ENCODE measurements at places on chromosomes 1 and 21.

- no peak for DNase-seq
Measured at GRCh38 chr1:243734308-243734695, 115.7 kb downstream of the AKT3 start.

GRCh38 chr21:24832961-24833360 is 774.3 kb downstream of the MRPL39 start:
- DNase-seq: no peak

DNA sequence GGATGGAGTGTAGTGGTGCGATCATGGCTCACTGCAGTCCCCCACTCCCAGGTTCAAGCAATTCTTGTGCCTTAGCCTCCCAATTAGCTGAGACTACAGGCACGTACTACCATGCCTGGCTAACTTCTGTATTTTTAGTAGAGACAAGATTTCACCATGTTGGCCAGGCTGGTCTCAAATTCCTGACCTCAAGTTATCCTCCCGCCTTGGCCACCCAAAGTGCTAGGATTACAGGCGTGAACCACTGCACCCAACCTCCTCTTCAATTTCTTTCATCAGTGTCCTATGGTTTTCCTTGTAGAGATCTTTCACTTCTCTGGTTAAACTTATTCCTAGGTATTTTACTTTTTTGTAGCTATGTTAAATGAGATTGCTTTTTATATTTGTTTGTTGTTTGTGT is 10.7 kb upstream of the MAST2 start:
- no peak for DNase-seq

GRCh38 chr1:22794647-22795365 is 84.2 kb downstream of the EPHB2 start:
- DNase-seq: no peak

- DNase-seq: no peak
Measured at GRCh38 chr1:106698660-106699059, 357.8 kb upstream of the PRMT6 start.

GRCh38 chr1:93443454-93443853 is 4.5 kb upstream of the FNBP1L start:
- no peak for DNase-seq

GRCh38 chr1:99407018-99407417 is 142.7 kb downstream of the PLPPR4 start:
- no peak for DNase-seq

DNA sequence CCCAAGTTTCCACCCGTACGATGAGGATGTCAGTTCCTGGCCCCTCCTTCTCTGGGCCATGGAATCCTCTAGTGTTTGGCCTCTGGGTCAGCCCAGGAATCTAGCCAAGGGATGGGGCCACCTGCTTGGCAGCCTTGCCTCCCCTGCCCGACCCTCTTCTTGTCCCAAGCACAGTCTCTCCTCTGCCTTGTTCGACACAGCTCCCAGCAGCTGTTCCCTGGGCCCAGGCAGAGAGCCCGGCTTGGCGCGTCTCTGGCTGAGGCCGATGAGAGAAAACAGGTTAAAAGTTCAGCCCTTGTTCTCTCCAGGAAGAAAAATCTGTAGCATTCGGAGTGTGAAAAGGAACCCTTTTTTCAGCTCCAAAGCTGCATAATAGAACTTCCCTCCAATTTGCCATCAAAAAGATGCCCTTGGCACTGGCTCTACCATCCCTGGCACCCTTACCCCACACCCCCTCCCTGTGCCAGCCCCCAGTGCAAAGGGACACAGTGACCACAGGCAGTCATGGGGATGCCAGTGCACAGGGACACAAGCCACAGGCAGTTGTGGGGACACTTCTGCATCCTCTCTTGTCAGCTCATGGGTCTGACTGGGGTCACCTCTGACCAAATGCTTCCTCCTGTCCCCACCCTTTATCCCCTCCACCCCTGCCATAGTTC is 68.4 kb downstream of the EPHB2 start:
- DNase-seq: no peak

- DNase-seq: no peak
Measured at GRCh38 chr1:68015369-68015768, 35.1 kb downstream of the DIRAS3 start.

- DNase-seq: no peak
Measured at GRCh38 chr1:55716610-55717009, 501.4 kb upstream of the USP24 start.

DNA sequence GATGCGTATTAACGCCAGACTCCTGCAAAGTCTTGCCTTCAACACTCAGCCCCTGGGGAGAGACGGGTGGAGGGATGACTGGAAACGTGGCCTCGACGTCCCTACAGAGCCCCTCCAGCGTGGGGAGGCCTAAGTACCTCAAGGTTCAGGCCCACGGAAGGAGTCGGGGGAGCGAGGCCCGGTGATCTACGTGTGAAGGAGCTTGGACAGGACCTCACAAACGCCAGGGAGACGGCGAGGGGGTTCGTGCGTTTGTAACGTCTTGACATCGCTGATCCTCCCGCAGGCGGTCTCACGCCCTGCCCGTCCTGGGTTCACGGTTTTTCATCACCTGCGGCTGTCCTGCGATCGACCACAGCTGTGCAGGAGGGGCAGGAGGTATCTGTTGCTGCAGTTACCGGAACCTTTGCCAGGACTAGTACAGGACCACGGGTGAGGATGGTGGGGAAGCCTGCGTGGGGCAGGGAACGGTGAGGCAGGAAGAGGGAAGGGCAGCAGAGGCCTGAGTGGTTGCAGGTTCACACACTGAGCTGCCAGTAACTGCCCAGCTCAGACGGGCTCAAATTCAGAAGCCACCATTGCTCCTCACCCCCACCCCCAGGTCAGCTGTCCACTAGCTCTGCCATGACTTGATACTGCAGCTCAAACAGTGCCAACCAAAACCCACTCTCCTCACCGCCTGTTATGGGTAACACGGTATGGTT is 889 bp upstream of the CCNL2 start:
- DNase-seq: no peak

DNA sequence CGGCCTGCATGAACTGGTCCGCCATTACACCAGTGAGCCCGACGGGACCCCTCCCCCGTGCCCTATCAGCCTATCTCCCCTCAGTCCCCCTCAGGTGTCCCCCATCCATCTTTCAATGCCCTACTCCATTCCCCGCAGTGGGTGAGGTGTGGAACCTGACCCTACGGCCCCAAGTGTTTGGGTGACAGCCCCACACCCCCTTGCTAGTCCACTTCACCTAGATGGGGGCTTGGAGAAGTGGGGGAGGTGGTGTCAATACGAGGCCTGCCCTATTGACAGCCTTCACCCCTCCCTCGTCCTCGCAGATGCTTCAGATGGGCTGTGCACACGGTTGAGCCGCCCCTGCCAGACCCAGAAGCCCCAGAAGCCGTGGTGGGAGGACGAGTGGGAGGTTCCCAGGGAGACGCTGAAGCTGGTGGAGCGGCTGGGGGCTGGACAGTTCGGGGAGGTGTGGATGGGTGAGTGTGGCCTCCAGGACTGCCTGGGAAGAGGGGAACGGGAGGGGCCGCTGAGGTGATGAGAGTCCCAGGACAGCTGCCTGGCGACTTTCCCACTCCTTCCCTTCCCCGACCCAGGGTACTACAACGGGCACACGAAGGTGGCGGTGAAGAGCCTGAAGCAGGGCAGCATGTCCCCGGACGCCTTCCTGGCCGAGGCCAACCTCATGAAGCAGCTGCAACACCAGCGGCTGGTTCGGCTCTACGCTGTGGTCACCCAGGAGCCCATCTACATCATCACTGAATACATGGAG is 15.7 kb upstream of the HDAC1 start:
- no peak for DNase-seq

GRCh38 chr1:15825800-15826199 is 18.4 kb upstream of the UQCRHL start:
- no peak for DNase-seq

GRCh38 chr1:1892079-1892762 is 1.3 kb upstream of the GNB1 start:
- DNase-seq: no peak

GRCh38 chr21:33821503-33822322 is 93.9 kb downstream of the ATP5PO start:
- no peak for DNase-seq

- DNase-seq: no peak
Measured at GRCh38 chr1:205930799-205931281, 12.4 kb downstream of the SLC26A9 start.

DNA sequence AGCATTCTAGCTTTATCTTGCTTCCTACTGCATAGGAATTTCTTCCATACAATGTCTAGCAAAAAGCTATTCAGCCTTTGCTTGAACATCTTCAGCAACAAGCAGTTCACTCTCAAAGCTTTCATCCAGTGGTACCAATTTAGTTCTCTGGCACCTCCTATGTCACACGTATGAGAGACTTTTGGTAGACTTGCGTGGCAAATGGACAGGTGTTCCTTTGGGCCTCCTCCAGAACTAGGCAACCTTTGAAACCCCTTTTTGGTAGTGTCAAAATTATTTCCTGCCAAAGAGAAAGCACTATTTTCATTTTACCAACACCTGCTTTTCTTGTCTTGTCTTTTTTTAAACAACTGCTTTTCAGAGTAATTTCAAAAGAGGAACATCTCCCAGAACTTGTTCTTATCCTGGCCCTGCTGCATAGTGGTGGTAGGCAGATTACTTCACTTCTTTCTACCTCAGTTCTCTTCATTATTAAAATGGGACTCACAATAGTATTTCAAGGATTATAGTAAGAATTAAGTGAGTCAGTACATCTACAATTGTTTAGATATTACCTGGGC is 122.4 kb downstream of the MAST2 start:
- no peak for DNase-seq

DNA sequence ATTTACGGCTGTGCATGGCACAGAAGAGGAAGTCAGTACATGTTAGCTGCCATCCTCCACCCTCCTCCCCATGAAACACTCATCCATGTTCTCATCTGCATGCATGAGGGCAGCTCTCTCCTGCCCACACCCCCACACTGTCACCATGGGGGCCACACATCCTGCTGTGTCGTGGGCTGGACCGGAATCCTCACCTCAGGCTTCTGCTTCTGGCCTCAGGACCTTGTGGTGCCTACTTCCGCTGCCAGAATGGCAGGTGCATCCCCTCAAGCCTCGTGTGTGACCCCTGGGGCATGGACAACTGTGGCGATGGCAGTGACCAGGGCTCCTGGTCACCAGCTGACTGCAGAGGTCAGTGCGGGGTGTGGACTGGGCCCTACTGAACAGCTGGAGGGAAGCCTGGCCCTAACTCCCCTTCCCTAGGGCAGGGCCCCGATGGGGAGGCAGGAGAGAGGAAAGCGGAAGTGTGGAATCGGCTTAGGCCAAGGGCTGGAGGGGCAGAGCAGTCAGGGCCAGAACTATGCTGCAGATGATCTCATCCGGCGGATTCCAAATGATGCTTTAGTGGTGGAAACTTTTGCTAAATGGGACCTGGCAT is 3.8 kb downstream of the LDLRAD2 start:
- DNase-seq: no peak

DNA sequence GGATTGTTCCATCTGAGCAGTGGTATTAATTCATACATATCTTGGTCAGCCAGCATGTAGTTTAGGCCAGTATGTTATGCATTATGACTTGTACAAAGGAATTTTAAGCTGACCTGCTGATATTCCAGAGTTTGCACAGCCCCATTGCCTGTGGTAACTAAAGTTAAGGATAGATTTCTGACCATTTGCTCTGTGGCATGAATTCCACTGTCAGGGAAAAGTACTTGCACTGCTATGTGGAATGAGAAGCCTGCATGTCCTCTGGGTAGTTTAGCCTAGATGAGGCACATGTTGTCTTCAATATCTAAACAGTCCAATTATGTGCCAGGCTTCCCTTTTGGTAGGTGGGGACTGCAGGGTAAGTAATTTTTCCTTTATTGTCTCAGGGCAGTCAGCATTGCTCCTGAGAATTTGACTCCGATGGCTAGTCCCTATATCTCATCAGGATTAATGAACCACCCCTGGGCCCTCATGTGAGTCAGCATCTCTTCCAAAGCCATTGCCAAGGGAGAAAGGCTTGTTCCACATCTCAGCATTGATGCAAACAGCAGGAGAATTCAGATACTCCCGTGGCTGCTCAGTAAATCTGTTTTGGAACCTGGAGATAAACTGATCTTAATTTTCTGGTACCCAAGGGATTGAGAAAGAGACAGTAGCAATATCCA is 30.2 kb downstream of the NEK7 start:
- DNase-seq: no peak

DNA sequence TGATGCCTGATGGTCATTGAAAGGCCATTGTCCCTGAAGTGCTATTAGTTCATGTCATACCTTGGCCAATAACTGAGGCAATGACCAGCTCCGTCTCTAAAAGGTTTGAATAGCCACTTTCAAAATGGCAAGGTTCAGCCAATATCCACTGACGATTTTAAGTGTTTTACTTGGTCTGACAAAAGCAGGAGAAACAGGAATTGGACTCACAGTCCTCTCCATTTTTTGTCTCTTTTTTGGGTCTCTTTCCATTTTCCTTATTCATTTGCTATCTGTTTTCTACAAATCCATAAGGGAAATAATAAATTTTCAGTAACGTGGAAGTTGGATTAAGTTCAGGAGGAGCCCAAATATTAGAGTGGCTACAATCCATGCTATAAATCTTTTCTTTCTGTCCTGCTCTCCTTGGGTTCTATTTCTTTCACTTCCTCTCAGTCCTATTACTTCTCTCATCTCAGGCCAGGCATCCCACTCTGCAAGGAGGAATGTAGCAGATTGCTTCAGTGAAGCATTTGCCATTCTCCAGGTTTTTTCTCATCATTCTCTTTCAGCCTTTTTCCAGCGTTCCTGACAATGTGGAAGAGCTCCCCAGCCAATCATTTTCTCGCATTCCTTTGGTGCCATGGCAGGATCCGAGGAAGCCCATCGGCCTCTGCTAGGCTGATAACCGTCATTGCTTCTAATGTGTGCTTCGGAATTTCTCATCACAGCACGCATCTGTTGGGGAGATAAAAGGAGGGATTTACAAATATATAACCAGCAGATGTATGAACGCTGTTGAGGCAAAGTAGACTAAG is 414.5 kb downstream of the ADGRL2 start:
- no peak for DNase-seq

DNA sequence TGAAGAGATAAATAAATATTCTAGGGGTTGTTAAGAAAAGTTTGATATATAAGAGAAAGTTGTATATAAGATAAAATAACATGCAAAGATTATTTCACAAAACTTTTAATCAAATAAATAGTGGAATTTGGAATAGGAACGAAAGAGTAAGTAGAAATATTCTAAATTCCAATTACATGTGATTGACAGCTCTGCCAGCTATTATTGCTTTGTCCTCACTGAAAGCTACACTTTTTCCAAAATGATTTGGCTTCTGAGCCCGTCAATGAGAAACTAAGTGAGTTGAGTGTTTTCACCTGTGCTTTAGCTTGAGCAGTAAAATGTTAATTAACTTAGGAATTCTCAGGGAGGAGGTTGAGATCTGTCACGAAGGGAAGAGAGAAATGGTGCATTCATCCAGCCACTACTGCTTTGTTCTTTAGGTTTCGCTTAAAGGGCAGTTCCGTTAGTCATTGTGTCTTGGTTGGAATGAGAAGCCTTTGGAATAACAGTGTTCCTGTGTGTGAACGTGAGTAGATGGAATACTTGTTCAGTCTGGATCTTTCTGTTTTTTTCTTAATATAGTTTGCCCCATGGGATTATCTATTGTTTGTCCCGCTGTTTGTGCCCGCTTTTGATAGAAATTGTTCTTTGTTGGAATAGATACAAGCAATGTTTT is 63.3 kb upstream of the CR1L start:
- DNase-seq: no peak
